Stimulated activated CD8-positive, alpha-beta memory T cell treated with anti-CD3 and anti-CD28 coated beads, Interleukin-4, amount 100 ng/mL, for 48 hours (primary cell): ENCODE measurements at places on chromosomes 7 and 10.

GRCh38 chr10:117071286-117072050 is 66.5 kb upstream of the SHTN1 start:
- DNase-seq, result no peak

DNA sequence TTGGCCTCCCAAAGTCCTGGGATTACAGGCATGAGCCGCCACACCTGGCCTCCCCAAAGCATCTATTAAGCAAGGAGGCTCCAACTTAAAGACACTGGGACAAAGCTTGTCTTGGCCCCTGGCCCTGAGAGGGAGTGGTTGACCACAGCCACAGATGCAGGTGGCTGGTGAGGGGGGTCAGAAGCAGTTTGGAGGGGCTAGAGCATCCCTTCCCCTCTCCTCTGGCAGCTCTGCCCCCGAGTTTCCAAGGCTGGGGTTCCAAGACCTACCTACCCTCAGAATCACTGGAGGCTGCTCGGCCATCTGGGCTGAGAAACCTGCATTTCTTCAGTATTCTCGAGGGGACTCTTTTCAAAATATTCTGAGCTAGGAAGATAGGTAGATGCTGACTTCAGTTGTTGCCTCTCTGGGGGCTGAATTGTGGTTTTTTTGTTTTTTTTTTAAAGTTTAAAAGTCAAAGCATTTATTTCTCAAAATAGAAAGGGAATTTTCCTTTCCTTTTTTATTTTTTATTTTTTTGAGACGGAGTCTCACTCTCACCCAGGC is 32.6 kb downstream of the DDIT4 start:
- DNase-seq, result no peak

- DNase-seq, result no peak
These were observed 631.1 kb upstream of the MBL2 start for GRCh38 chr10:53403688-53404087.

DNA sequence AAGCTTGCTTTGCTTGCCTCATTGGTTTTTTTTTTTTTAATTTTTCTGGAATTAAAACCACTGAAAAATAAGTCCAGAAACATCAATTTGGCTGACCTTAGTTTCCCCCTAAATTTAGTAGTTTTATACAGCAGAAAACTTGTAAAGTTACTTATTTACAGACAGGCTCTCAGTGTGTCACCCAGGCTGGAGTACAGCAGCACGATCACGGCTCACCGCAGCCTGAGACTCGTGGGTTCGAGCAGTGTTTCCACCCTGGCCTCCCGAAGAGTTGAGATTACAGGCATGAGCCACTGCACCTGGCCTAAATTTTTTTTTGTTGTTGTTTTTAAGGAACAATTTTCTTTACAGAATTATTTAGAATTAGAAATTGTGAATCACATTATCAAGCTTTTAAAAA is 250.5 kb downstream of the SDK1 start:
- DNase-seq, result no peak

DNA sequence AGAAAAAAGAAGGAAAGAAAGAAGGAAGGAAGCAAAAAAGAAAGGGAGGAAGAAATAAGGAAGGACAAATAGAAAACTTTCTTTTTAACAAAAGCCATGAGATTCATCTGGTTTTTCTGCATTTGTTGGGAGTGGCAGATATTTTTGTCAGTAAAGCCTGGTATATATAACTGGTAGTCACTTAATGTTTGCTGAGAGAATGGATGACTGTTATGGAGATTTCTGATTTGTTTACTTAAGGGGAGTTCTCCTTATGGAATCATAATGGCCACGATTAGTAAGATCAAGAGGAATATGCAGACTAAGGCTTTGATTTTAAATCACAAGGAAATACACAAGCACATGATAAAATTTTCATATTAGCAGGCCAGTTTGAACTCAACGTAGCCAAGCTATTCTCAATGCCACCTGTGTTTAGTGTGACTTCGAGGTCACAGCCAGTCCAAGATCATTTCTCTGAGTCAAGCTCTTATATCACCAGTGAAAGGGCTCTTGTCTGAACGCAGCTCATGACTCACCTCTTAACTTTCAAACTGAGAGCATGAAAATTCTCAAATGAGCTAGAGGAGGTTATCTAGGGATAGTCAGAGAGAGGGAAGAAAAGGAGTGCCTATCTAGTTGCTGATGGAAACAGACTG is 445.1 kb upstream of the ZMIZ1 start:
- DNase-seq, result no peak

- DNase-seq, result no peak
These were observed 88.0 kb downstream of the KBTBD2 start for GRCh38 chr7:32803406-32804141.

DNA sequence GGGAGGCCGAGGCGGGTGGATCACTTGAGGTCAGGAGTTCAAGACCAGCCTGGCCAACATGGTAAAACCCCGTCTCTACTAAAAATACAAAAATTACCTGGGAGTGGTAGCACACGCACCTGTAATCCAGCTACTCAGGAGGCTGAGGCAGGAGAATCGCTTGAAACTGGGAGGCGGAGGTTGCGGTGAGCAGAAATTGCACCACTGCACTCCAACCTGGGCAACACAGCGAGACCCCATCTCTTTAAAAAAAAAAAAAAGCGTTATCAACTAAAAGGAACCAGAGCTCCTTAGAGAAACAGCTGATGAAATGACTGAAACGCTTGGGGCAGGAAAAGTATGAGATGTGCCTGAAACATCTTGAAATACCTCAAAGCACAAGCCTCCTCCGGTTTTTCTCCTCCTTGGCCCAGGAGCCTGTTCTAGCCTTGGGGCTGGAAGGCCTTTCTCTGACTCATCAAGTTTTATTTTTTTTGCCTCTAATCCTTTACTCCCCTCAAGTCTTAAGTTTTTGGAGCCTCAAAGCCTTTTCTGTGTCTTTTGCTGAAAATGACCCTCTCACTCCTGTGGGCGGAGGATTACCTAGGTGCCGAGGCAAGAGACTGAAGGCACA is 2.6 kb upstream of the METTL27 start:
- DNase-seq, result no peak

DNA sequence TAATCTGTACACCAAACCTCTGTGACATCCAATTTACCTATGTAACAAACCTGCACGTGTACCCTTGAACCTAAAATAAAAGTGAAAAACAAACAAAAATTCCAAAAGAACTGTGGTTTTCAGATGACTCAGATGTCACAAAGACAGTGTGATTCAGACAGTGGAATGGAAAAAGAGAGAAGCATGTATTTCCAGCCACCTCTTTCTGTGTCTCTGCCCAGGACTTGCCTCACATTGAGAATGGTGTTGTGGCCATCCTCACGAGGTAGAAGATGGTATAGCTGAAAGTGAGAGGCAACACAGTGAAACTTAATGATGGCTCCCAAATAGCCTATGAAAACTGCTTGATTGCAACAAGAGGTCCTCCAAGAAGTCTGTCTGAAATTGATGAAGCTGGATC is 78.0 kb downstream of the ARL5B start:
- DNase-seq, result no peak

DNA sequence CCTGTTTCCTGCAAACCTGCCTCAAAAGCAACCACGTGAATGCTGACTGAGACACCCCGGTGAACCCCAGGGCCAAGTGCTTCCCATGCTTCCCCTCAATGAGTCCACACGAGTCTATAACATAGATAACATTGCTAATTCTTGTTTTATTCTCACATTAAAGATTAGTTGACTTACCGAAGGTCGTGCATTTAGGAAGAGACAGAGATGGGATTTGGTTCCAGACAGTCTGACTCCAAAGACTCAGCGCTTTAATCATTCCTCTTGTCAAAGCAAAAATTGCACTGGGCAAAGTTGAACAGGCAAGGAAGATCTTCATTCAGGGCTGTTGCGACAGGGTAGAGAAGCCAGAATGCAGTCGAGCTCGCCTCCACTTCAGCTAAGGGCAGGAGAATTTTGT is 435.6 kb upstream of the C7orf33 start:
- no peak for DNase-seq

- DNase-seq, result no peak
These were observed 162.6 kb downstream of the JAZF1 start for GRCh38 chr7:28018020-28018419.

DNA sequence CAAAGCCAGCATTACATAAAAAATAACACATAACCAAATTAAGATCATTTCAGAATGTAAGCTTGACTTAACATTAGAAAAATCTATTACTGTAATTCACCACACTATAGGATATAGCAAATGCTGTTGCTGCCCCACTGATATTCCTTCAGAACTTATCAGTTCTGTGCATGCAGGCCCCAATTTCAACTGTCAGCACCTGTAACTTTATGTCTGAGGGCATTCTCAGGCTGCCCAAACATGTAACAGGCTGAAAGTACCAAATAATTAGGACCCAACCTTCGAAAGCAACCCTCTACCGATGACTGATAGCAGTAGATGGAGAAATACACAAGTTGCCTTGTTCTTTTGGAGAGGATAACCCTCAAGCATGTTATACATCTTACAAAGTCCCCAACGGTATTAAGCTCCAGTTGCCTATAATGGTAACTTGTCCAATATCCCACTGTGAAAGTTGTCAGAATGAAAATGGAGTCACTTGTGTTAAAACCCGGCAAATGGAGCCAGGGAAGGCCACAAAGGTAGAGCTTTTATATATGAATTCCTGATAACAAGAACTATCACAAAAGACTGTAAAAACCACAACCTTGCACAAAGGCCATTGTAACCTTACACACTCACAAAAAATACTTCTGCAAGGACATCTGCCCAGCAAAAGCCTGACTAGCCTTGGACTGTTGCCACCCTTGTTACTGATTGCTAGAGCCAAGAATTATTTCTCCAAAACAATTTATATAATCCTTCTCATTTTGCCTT is 66.9 kb upstream of the ZNF746 start:
- no peak for DNase-seq

GRCh38 chr7:38671911-38672905 is 41.0 kb upstream of the AMPH start:
- no peak for DNase-seq

DNA sequence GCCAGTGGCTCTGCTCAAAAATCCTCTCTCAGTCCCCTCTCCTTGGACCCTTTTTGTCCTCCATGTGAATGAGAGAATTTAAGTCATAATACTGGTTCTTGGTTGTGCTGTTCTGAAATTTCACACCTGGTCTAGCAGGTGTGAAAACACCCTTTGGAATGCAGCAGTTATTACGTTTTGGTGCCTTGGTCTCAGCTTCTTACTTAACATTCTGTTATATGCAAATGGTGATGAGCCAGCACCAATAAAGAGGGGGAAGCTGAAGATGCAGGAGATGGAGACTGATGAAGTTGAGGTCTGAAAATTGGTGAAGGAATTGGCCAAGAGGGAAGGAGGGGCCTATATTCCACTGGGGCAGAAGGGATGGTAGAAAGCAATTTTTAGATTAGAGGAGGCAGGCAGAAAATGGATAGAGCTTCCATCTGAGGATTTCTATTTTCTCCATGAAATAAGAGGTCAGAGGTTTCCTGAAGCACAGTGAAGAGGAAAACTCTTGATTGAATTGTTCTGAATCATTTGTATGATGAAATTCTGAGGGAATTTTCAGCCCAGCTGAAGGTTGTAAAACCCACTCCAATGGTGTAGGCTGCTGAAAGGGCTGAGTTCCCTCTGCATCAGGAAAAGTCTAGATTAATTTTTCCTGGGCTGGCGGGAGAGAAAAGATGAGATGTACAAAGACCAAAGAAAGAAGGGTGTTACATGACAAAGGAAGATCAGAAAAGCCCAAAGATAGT is 94.0 kb upstream of the FAM180A start:
- DNase-seq, result no peak

GRCh38 chr10:45491061-45491460 is 117.0 kb downstream of the ALOX5 start:
- no peak for DNase-seq

- DNase-seq, result no peak
These were observed 9.7 kb downstream of the NPTX2 start for GRCh38 chr7:98626460-98627412.

- peak; percentile 28 for DNase-seq
These were observed 1.5 kb upstream of the NRP1 start for GRCh38 chr10:33335801-33336581.

DNA sequence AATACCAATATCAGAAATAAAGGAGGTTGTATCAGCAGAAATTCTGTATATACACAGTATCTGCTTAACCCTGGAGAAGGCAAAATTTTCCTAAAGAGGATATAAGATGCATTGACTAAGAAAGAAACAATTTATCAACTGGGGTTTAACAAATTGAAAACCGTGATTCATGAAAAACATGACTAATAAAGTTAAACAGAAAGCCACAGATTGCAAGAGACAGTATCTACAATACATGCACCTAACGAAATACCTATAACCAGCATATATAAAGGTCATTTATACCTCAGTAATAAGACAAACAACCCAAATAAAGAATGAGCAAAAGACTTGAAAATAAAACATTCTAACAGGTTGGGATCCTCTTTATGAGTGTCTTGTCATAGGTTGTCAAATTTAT is 101.8 kb downstream of the IQUB start:
- no peak for DNase-seq

GRCh38 chr7:106167439-106168136 is 55.5 kb upstream of the SYPL1 start:
- DNase-seq, result no peak

- DNase-seq, result no peak
These were observed 423.0 kb downstream of the NEBL start for GRCh38 chr10:20474064-20474463.

GRCh38 chr10:112126901-112127300 is 56.7 kb downstream of the GPAM start:
- no peak for DNase-seq

DNA sequence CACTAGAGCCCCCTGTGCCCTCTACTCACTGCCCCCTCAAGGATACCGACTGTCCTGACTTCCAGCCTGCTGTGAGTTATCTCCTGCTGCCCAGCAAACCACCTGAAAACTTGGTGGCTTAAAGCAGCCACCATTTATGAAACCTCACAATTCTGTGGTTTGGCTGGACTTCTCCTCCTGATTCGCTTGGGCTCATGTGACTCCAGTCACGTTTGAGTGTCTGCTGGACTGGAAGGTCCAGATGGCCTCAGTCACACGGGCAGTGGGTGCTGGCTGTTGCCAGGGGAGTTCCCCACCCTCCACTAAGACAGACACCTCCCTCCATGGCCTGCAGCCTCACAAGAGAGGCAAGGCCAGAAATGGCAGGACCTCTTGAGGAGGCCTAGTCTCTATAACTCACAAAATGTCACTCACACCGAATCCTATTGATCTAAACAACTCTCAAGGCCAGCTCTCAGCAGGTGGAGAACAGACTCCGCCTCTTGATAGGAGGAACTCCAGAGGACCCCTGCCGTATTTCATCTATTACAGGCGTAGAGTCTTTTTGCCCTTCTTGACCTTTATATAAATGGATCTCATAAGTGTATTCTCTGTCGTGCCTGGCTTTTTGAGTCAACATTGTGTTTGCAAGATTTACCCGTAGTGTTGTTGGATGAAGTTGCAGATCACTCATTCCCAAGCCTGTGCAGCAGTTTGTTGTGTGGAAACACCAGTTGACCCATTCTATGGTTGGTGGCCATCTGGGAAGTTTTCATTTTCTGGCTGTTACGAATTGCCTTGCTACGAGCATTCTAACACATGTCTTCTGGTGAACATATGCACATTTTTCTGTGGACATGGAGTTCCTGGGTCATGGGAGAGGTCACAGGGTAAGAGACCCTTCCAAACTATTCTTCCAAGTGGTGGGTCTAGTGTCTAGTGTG is 48.3 kb downstream of the ZMIZ1 start:
- no peak for DNase-seq
